Stimulated activated CD4-positive, alpha-beta T cell treated with anti-CD3 and anti-CD28 coated beads, Interleukin-1b, Interleukin-23, amount 100 ng/mL, for 1 hour (primary cell): ENCODE measurements at places on chromosomes 3 and 15.

DNA sequence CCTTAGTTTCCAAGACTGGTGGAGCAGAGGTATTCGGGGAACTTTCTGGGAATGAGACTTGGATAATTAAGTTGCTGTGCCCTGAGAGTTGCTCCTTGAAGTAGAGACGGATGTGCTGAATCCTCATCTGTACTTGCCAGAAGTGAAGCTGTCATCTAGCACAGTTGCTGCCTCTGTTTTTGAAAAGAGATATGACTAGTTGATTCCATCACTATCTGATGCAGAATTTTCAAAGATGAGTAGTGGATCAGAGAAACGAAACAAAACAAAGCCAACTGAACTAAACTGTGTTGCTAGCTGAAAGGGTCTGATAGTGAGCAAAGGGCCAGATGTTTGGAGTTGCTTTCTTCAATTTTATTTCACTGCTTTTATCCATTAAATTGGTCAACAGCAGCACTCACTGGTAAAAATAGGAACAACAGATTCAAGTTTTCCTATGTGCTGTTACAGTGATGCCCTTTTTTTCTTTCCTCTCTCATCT, 52.7 kb downstream of the MITF start:
- DNase-seq, result no peak

- DNase-seq, result no peak
Measured at GRCh38 chr3:112097378-112097777, 11.2 kb downstream of the C3orf52 start.

DNA sequence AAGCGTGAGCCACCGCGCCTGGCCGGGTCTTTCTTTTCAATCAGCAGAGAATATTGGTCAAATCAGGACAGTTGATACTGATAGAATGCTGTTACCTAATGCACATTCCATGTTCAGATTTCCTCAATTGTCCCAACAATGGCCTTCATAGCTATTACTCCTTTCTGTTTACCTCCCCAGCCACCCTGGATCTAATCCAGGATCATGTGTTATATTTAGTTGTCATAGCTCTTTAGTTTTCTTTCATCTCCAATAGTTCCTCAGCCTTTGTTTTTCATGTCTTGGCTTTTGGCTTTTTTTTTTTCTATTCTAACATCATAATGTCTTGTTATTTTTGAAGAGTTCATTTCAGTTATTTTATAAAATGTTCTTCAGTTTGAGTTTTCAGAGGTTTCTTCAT, 14.6 kb downstream of the USP3 start:
- DNase-seq, result no peak

GRCh38 chr3:72154391-72155335, 369.7 kb upstream of the PROK2 start:
- no peak for DNase-seq

GRCh38 chr15:34606545-34606944, 23.1 kb upstream of the GOLGA8B start:
- DNase-seq, result no peak

DNA sequence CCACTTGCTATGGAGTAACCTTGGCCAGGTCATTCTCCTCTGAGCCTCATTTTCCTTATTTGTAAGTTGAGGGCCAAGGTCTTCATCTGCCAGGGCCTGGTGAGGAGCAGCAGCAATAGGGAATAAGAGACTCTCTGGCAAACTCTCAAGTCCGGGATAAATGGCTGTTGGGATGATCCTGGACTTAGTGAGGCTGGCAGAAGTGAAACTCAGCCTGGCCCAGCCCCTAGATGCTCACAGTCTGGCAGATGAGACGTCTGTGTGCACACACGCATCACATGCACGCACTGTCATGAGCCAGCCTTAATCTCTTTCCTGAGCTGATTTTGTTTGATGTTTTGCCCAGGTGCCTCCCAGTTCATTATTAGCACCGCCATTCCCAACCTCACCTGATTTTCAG, 26.8 kb downstream of the SLC6A6 start:
- DNase-seq, result no peak

GRCh38 chr3:140186421-140186920, 251.5 kb downstream of the CLSTN2 start:
- no peak for DNase-seq

DNA sequence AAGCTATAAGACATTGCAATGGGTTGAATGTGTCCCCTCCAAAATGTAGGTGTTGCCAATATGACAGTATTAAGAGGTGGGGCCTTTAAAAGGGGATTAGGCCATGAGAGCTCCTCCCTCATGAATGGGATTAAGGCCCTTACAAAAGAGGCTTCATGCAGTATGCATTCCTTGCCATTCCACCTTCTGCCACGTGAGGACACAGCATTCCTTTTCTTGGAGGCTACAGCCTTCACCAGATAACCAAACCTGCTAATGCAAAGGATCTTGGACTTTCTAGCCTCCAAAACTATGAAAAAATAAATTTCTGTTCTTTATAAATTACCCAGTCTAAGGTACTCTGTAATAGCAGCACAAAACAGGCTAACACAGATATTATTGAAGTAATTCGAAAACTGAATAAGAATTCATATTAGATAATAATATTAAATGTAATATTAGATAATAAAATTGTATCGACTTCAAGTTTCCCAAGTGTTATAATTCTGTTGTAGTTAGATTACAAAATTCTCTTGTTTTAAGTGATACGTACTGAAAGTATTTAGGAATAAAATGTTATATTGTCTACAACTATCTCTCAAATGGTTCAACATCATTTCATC, 29.4 kb upstream of the ATP8B4 start:
- DNase-seq, result no peak

- DNase-seq, result no peak
Measured at GRCh38 chr3:72887343-72887704, 522 bp upstream of the GXYLT2 start.

DNA sequence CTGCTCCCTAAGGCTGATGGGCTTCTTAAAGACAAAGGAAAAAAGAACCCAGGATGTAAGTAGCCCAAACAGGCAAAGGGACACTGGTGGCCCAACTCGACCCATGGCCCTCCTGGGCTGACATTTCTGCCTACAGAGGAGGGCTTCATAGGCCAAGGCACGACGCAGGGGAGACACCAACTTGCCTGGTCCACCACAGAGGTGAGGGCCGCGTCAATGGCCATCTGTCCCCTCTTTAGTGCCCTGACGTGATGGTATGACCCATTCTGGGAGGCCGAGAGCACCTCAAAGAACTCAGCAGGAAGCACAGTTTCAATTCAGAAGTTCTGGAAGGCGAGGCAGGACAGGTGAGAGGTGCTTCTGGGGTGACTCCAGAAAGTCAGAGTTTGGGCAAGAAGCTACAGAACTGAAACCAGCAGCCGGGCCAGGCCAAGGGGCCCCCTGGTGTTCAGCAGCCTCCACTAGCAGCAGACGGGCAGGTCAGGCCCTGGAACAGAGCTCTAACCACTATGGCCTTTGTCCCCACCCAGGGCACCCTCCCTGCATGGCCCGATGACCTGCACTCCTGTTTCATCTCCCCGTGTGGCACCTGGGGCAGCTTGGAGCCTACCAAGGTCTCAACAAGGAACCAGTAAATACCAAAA, 45.1 kb downstream of the HMCES start:
- no peak for DNase-seq

DNA sequence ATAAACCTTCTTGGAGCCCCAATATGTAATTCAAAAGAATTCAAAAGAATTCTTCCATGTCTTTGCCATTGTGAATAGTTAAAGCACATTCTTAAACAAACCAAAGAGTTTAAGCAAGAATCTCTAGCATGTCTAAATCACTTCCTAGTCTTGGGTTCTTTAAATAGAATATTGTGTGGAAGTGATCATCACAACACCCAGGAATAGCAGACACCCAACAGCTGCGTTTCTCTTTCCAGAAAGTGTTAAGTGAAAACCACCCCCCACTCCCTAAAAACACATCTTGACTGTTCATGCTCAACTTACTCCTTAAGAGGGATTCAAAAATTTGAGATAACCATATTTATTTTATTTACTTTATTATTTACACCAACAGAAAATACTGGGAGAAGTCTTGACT, 24.1 kb upstream of the CAPN7 start:
- DNase-seq, result no peak

GRCh38 chr3:31028766-31029165, 134.3 kb upstream of the GADL1 start:
- no peak for DNase-seq

- no peak for DNase-seq
Measured at GRCh38 chr15:72614810-72615532, 39.5 kb upstream of the GOLGA6B start.

DNA sequence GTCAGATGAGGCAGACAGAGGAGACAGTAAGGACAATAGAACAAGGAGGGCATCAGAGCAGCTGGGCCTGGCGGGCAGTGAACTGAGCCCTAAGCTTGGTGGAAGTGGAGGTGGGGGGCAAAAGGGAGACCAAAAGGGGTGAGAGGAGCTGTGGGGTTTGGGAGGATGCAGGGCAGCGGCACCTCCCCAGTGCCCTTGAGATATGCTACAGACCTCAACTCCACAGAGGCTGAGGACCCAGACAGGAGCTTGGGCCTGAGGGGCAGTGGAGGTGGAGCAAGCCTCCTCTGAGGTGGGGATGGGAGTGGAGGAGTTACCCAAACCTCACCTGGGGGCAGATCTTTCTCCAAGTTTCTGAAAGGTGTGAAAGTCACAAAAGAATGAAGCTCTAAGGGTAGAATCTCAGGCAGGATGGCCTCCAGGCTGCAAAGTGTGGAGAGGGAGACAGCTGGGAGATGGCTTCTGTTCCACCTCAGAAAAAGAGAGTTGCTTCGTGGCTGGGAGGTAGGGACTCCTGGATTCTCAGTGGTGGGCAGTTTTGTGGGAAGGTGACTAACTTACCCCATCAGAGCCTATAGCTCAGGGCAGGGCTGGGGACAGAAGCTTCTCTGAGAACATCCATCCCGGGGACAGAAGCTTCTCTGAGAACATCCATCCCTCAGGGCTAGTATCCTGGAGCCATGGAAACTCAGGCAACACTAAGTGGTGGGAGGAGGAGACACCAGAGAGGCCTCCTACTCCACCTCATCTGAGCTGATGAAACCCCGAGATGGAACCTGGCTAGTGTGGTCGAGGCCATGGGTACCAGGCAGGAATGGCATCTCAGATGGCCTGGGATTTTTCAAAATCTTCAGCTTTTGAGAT, 2.3 kb upstream of the CLK3 start:
- DNase-seq, result no peak

- DNase-seq, result no peak
Measured at GRCh38 chr15:99944131-99944530, 210.9 kb upstream of the LYSMD4 start.

GRCh38 chr3:117366574-117366973, 657.0 kb downstream of the TUSC7 start:
- DNase-seq, result no peak
